ENCODE measurements at places on chromosomes 5 and 9.

GRCh38 chr9:88477300-88477751, 57.7 kb upstream of the NXNL2 start:
- no peak for DNase-seq

GRCh38 chr5:117131876-117132275, 557.3 kb upstream of the SEMA6A start:
- DNase-seq: no peak

DNA sequence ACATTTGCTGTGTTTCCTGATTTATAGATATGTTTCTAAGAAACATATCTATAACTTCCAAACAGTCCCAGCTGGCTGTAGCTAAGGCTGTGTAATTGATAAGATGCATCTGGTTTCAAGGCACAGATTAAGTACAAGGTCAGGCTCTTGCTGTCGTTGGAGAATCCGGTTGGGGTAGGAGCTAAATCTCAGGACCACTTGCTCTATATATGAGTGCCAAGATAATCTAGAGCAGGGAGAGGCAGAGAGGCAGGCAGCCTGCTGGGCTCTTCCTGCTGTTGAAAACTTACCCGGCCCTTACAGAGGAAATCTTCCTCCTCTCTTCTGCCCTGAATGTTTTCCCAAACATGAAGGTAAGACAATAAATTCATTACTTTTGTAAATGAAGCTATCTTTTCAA, at the start of gene C7:
C7 (plus strand) TSS at position 234 of the 400 bp plus-strand sequence; CDS start at position 348, 114 bp downstream.
- DNase-seq: no peak

DNA sequence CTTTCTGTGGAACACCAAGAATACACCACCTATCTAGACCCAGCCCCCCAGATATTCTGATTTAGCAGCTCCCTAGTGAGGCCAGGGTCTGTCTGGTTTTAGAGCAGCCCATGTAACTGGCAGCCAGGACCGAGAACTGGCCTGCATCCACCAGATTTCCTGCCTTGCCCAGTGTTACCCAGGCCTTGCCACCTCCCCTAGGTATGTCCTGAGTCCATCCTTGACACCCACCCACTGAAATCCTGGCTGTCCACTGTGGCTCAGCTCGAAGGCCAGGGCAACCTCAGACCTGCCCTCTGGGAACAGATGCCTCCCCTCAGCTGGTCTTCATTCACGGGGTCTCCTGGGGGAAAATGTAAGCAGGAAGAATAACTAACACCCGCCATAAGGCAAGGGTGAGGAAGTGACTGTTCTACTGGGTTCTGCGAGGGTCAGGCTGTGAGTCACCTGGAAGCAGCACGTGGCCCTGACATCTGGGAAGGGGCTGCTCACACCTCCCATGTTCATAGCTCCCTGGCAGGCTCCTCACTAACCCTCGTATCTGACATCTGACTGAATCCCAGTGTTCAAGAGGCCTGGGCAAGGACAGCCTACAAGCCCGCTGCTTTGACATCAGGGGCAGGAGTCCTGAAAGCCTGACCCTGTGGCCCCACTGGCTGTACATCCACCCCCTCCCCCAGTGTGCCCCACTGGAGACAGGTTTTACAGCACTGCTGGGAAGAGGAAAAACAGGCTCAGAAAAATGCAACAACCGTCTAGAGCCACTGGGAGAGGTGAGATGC, 72.7 kb downstream of the SEMA4D start:
- DNase-seq: no peak

- no peak for DNase-seq
Observed at GRCh38 chr5:82905986-82906385, 171.2 kb downstream of the TMEM167A start.

GRCh38 chr5:38417658-38418017, 138.8 kb downstream of the LIFR start:
- no peak for DNase-seq

DNA sequence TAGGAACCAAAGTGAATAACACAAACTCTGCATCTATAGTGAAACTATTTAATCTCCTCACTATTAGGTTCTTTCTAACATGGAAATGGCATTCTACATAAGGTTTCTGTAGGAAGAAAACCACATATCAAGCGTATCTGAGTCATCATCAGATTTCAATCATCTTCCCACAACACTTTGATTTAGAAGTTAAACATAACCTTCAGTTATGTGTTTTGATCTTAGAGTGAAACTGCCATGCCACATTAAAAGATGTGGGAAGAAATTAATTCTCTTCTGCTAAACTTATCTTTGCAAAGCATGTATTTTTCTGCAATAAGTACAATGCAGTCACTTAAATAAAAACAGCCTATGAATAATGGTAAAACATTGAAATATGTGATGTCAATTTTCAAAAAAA, 55.0 kb downstream of the MEF2C start:
- no peak for DNase-seq

- no peak for DNase-seq
Observed at GRCh38 chr5:142545650-142546322, 140.1 kb downstream of the FGF1 start.

DNA sequence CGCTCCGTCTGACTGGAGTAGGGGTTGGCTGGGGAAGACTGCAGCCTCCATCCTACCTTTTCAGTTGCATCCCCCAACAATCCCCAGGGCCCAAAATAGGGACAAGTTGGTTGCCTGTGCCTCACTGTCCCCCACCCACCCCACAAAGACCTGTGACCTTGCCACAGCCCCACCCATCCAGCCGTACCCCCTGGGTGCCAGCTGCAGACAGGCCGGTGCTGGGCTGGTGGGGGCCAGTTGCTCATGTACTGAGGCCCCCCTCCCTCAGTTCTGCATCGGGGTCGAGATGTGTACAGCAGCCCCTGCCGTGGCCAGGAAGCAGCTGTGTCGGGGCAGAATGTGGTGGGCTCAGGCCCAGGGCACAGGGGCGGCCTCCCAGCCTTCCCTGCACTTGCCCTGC, 374 bp downstream of the LCNL1 start:
- DNase-seq: no peak

- no peak for DNase-seq
Observed at GRCh38 chr5:39520232-39520572, 95.4 kb upstream of the DAB2 start.

DNA sequence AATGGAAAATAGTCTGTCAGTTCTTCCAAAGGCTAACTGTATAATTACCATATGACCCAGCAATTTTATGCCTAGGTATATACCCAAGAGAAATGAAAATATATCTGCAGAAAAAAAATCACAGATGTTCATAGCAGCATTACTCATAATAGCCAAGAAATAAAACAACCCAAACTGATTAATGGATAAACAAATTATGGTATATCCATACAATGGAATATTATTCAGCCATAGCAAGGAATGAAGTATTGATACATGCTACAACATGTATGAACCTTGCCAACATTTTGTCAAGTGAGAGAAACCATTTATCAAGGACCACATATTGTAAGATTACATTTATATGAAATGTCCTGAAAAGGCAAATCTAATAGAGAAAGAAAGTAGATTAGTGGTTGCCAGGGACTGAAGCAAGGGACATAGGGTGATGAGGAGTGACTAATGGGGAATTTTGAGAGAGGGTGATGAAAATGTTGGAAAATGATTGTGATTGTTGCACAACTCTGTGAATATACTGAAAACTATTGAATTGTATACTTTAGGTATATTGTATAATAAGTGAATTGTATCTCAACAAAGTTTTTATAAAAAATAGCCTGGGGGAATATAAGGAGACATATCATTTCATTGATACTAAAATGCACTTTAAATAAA, 114.4 kb downstream of the PBX3 start:
- DNase-seq: no peak

GRCh38 chr9:34562135-34562745, 27.3 kb downstream of the CNTFR start:
- peak; percentile 67 for DNase-seq

DNA sequence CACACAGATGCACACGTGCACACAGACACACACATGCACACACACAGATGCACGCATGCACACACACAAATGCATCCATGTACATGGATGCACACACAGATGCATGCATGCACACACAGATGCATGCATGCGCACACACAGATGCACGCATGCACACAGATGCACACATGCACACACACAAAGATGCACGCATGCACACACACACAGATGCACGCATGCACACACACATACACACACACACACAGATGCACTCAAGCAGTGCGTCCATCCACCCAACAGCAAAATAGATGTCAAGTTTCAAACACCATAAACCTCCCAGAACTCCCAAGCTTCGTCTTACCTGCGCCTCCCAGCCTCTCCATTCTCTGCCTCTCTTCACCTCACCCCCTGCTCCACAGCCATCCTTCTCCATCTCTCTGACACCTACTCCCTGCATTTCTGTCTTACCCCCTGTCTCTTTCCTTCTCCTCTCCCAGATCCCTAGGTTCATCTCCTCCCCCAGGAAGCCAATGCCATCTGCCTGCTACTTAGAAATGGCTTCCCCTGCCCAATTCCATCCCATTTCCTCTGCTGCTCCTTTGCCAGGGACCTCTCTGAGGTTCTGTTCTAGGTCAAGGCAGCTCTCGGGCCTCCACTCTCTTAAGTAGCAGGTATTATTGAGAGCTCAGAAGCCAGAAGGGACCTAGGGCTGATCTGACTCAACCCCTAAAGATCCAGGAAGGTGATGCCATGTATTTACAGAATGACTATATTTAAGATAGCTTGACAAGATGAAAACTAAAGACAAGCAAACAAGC, 297.2 kb downstream of the MED10 start:
- no peak for DNase-seq

GRCh38 chr9:17744786-17745185, 165.9 kb downstream of the SH3GL2 start:
- no peak for DNase-seq

- no peak for DNase-seq
Observed at GRCh38 chr9:130884542-130885483, 11.8 kb downstream of the QRFP start.

- no peak for DNase-seq
Observed at GRCh38 chr9:134010310-134011173, 14.7 kb upstream of the BRD3OS start.

DNA sequence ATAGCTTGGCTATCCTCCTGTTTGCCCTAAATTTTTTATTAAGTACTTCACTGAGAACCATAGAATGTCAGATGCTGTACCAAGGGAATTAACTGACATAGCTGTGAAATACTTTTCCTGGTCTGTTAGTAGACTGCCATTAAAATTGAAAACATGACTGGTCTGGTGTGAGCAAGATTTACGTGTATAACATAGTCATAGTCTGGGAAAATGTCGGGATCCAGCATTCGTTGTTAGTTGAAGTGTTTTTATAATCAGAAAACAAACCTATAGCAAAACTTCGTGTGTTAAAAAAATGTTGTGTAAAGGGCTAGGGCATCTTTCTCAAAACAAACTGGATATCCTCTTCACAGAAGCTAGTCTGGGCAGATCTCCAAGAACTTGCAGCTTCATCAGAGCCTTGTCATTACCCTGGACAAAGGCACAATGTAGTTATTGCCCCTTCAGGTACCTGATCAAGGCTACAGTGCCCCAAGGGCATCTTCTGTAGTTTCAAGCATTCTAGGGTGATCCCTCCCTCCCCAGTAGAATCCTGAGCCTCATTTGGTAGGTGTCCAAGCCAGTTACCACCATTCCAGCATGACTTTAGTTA, 454.2 kb upstream of the SGCD start:
- DNase-seq: no peak

- no peak for DNase-seq
Observed at GRCh38 chr9:12274577-12274976, 418.6 kb upstream of the TYRP1 start.

- DNase-seq: no peak
Observed at GRCh38 chr5:6783787-6784186, 70.6 kb downstream of the TENT4A start.

- no peak for DNase-seq
Observed at GRCh38 chr9:126874546-126875314, 14.3 kb downstream of the ZBTB34 start.

DNA sequence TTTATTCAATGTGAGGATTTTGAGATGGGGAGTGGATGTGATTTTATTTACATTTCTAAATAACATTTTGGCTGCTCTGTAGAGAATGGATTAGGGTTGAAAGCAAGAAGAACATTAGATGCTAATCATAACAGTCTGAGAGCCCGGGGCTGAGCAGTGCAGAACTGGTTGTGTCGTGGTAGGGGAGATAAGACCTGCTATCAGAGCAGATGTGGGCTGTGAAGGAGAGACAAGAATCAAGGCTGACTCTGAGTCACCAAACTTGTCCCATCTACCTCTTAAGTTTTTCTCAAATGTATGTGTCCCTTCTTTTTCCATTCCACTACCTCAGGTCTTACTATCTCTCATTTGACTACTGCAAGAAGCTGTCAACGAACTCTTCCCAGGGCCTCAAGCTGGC, 35.4 kb upstream of the SLC28A3 start:
- no peak for DNase-seq

DNA sequence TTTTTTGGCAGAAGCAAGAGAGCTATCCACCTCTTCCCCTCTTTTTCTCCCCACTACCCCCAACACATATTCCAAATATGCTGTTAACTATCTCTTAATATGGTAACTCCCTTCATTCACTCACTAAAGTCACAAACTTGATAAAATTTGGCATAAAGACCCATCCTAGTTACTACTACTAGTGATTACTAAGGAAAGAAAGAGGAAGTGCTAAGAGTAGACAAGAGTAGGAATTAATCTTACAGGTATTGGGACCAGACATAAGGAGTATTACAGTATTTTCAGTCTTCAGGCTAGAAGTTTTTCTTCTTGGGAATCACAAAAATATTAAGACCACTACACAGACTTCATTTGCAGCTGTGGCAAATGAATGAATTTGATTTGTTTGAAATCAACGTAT, 2.2 kb downstream of the ADAMTS6 start:
- DNase-seq: no peak

GRCh38 chr5:73673161-73673591, 47.2 kb downstream of the ARHGEF28 start:
- no peak for DNase-seq

DNA sequence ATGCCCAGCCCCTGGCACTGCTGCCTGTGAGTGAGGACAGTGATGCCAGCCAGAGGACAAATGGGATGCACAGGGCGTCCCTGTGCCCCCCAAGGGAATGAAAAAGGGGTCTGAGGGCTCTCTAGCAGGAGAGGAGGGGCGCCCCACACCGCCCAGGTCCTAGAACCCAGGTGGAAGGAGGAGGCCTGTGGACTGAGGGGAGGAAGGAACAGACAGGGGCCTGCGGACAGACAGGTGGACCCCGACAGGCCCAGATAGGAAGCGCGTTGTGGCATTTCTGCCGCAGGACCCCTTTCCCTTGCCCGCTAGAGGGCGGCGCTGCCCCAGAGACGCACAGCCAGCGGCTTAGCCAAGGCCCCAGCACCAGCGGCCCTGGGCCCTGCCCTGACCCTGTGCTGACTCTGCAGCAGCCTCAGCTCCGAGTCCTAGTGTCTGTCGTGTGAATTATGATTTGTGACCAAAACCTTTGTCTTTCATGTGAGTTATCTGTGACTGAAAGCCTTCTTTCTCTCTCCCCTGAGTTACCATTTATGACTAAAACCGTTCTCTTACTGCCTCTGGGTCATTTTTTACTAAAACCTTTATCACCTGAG, 30.7 kb downstream of the TRIP13 start:
- peak; percentile 93 for DNase-seq

DNA sequence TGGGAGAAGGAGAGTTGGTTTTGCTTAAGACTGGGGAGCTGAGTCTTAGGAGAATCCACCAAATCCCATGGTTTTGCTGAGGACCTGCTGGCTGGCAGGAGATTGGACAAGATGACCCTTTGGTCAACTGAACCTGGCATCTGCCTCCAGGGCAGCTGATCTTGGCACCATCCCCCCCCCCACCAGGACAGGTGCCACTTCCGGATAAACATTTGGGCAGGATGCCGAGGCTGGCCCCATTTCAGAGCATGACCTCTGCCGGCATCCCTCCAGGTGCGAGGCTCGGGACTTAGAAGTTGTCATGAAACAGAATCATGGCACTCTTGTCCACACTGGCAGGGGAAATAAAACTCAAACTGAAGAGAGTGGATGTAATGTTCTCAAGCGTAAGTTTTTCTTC, 165.6 kb downstream of the MACROH2A1 start:
- no peak for DNase-seq

GRCh38 chr5:145825751-145826180, 9.4 kb downstream of the PRELID2 start:
- DNase-seq: peak; percentile 65

All from activated CD4-positive, alpha-beta T cell treated with anti-CD3 and anti-CD28 coated beads, Interleukin-2, amount 10 ng/mL, durations not matched to agents 24 days and 14 days (primary cell).